ENCODE measurements at places on chromosomes 12 and 14.

DNA sequence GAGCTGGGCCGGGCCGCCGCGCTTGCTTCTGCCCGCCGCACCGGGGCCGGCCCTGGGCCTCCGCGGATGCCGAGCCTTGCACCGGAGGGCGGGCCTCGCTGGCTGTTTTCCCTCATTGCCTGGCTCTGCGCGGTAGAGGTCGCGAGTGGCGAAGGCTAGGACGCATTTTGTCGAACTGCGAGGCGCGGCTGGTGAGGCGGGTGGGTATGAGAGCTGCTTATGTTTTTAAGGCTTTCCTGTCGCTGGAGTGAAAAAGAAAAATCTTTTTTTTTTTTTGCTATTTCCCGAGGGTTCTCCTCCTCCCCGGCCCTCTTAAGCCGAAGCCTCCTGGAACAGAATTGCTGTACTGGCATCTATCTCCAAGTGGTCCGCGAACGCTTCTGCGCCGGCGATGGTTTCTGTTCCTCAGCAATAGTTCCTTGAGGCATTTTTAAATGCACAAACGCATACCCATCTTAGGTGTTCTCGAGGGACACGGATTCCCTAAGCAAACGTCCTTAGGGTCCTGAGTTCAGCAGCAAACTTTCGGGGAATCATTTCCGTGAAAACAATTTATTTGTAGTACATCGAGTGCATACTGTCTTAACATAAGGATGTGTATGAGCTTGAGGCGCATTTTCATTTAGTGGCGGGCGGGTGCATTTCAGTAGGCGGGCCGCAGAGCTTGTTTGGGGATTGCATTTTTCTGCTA, 631 bp downstream of the RESF1 start:
- peak; percentile 53 for DNase-seq

GRCh38 chr14:100830681-100831080, 4.8 kb downstream of the MEG3 start:
- no peak for DNase-seq

DNA sequence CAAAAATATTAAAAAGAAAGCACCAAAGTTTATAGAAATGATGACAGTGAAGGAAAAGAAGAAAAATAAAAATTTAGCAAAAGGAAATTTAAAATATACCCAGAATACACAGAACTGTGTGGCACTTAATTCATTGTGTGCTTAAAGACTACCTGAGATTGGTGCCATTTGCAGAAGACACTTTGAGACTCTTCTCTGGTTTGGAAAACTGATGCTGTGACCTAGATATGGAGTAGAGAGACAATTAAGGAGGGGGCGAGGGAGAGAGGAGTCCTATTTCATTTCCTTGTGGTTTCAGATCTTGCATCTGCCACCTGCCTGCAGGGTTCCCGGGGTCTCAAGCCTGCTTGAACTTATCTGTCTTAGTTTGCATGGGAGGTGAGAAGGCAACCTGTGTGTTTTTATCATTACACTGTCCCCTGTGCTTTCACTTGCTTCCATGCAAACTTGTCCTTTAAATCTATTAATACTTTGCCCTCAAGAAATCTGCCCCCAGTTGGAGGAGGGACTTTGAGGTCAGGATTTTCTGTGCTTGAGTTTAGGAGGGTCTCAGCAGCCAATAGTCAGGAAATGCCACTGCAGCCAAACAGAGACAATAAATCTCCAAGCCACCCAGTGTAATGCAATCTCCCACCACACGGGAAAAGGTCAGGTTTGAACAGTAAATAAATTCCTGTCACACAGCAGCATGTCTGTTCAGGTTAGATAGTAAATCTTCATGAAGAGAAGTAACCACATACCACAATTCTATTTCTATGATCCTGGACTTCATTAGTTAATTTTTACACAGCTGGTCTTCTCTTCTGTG, 119.4 kb downstream of the CAND1 start:
- DNase-seq = peak; percentile 8

DNA sequence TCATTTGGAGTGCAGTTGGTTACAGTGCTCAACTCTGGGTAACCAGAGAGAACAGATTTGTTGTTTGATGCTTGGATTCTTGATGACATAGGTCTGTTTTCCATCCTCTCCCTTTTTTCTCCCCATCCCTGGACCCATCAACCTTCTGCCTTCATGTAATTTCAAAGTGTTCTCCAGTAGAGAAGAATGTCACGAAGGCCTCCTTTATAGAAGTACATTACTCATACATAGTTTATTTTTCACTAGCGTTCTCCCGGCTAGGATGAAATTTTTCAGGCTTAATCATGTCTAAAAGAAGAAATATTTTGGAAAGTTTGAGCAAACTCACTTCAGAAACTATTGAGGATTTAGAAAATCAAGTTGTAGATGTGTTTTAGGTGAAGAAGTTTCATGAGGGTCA, 20.9 kb upstream of the APPL2 start:
- DNase-seq = no peak

DNA sequence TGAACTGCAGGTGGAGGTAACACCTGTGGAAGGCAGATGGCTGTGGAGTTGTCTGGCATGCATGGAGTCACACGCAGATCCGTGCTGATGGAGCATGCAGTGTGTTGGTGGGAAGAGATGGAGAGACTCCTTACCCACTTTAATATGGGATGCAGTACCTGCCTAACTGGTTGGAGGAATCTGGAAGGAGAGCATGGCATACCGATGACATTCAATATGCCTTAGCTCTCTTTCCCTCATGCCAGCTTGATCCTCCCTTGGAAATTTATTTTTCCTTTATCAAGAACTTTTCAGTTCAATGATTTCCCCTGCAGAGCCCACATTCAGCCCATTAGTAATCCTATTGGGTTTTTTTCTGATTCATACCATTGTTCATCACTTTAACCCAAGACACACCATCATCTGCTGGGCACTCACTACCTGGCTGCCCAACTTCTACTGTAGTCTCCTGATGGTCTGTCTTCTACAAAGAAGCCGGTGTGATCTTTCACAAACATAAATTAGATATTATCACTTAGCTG, 25.9 kb upstream of the NR2C1 start:
- DNase-seq = no peak

- no peak for DNase-seq
These were observed 517.5 kb downstream of the BCL11B start for GRCh38 chr14:98754343-98755020.

DNA sequence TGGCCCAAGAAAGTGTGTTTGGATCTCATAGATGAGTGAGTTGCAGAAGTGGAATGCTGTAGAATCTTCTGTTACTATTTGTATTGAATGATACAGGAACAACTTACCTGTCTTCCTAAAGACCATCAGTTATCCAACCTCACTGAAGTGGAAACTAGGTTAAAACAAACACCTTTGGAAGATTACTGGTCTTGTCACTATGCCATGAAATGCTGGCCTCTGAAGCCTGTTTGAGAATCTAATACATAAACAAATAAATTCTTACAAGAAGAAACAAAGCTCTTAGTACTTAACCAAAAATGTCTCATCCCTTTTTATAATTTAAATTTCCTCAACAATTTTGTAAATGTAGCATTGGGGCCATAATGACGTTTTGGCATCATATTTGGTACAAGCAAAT, 155.2 kb downstream of the FBXL14 start:
- DNase-seq = no peak

DNA sequence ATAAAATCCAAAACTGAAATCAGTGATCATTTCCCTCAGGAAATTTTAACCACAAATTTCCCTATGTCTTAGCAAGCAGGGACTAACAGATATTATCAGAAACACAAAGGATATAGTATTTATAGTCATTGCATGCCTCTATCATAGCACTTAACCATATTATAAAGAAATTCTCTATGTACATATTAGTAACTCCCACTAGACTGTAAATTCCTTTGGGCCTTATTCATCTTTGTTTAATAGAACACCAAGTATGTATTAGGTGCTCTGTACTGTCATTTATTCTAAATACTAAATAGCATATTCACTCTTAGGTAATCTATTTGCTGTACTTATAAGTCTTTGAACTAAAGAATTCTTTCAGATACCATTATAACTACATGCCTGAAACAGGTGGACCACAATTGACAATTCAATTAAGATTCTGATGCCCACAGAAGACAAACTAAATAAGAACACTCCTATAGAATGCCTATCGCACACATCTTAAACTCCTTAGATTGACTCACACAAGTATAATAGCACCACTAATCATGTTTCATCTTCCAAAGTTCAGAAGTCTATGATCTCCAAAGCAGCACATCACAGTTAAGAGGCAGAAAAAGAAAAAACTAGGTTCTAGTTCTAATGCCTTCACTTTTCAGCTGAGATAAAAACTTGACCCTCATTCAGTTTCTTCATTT, 134.1 kb downstream of the FSCB start:
- DNase-seq = no peak

DNA sequence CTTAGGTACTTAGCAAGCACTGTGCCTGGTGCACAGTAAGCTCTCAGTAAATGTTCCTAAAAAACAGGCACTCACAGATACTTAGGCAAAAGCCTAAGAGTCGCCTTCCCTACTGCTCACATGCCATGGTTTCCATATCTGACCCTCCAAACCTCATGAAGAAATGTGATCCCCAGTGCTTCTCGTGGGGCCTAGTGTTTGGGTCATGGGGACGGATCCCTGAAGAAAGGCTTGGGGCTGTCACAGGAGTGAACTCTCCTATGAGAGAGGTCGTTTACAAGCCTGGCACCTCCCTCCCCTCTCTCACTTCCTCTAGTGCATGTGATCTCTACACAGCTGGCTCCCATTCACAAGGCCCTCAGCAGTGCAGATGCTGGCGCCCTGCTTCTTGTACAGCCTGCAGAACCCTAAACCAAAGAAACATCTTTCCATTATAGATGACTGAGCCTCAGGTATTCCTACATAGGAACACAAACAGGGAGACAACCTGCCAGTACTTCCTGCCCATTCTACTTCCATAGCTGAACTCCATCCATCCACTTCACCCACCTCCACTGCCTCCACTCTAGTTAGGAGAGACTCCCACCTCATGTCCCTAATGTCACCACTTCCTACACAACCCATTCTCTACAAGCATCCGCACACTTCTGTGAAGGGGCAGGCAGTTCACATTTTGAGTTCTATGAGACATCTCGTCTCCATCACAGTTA, 2.9 kb downstream of the SLC15A4 start:
- no peak for DNase-seq

DNA sequence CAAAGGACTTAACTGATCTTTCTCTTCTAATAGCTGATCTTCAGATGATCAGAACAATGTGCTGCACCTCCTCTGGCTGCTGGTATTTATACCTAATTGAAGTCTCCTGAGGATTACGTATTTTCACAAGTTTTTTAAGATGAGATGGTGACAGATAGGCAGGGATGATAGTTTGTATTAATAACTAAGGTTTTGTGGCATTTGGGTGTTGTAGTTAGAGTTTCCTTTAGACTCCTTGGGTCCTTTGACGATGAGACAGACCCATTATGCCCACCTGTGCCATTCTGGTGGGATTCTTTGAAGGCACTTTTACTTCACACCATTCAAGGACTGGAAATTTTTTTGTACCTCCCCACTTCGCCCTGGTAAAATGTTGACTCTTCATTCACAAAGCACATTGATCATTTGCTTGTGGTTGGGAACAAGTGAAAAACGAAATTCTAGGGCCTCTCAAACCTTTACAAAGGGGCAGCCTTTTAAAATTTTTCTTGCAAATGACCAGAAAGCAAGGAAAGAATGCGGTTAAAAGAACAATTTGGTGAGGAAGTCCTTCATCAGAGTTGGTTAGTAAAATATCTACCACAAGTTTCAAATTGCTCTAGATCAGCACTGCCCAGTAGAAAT, at the start of gene IFNG:
Gene IFNG (minus strand): TSS at position 60 of the 624 bp plus-strand sequence. CDS start 125 bp downstream, outside the sequence.
- no peak for DNase-seq

DNA sequence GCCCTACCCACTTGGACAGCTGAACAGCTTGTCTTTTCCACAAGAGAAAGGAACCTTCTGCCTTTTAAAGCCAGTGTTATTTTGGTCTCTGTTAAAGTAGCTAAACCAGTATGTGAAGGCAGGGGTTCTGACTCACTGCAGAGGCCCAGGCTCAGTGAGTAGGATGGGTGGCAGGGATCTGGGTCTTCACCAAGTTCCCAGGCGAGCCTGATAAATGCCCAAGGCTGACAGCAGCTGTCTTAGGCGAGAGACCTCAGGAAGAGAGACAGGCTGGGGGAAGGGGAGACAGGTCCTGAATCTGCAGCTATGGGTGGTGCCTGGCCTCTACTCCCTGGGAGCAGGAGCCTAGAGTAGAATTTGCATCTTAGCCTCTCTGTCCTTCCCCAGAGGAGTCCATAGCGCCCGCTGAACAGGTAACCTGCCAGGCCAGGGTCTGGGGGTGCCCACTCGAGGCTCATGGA, 18.1 kb upstream of the KIF26A start:
- no peak for DNase-seq

DNA sequence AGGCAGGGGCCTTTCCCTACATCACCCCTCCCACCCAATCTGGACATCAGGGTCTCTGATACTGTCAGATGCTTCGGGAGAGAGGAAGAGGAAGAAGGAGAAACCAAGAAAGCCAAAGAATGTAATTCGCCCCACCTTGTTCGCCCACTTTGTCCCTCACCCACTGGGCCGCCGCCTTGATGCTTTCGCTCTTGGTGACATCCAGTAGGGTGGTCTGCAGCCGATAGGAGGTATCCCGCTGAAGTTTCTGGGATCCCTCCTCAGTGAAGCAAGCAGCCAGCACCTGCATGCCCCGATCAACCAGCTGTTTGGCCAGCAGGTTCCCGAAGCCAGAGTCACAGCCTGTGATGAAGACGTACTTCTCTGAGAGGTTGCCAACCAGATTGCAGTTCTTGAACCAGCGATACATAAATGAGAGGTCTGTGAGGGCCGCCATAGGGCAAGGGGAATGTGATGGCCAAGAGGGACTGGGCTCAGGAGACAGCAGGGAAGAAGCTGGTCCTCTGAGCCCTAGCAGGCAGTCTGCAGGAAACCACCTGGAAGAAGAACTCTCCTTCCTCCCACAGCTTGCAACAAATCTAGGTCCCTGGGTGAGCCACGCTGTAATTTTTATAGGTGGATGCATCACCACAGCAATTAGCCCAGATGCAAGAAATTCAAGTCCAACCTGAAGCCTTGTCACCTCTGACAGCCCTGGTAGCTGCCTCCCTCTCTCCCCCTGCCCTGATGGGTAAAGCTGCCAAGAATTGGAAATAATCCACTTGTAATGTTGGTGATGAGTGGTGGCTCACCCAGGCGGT, at the start of gene SDR9C7:
Gene SDR9C7 (minus strand): TSS at position 583 of the 800 bp plus-strand sequence. CDS start 147 bp downstream, at position 436.
- no peak for DNase-seq

DNA sequence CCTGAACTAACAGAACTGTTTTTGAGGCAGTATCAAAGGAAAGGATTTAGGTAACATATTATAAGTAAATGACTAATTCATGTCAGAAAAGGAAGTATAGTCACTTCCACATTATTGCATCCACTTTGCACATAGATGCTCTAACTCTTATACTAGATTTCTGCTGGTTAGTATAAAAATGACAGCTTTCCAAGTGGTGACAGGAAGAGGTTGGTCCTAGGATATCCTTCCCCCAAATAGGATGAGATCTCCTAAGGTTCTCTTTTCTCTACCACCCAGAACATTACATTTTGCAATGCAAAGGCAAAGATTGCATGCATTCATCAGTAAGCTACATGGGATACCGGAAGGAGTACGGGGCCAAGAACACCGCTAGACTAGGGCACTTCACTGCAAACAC, 15.2 kb downstream of the DAD1 start:
- DNase-seq = no peak

GRCh38 chr12:54383041-54383609, 1.4 kb downstream of the ZNF385A start:
- no peak for DNase-seq
